ENCODE measurements at places on chromosomes 7 and 10. TPM values are rescaled to one million over a fixed set of nuclear protein-coding genes. Genes with fewer than 3 reads are reported as not detected.

DNA sequence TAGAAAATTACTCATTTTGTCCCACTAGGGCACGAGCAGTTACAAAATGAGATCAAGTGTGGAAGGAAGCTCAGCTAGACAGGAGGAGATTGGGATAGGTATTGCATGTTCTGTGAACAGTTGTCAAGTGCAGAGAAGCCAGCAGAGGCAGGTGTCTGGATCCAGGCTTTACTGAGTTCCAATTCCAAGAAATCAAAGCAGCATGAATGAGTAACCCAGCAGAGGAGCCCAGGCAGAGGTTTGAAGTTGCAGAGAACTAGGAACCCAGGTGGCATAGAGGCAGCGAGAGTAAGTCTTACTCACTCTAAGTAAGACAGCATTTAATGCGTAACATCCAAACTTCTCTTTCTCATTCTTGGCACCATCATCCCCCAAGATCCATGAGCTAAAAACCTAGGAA lies 11.8 kb downstream of the MRC1 start:
- no peak for DNase-seq

- DNase-seq: no peak
These were observed 56.1 kb upstream of the ADO start for GRCh38 chr10:62748386-62748785.

- DNase-seq: no peak
These were observed 140.3 kb upstream of the EFCAB10 start for GRCh38 chr7:105721571-105722104.

DNA sequence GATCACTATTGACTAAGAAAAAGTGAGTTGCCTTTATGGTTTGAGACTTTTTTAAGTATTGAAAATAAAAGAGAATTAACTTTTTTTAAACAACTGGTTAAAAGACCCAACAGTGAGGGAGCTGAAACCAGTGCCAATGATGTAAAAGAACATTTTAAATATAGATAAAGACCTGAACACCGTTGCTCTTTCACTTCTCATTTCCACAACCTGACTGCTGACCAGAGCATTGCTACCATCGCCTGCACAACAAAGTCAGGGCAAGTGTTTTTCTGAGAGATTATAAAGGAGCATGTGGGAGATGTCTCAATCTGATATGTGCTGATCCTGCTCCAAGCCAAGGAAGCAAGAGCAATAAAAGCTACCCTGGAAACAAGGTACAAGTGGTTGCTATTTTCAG lies 34.7 kb downstream of the IMMP2L start:
- no peak for DNase-seq

- no peak for DNase-seq
These were observed 134.2 kb downstream of the ITGB8 start for GRCh38 chr7:20464891-20465290.

GRCh38 chr7:22485189-22485588 lies 14.8 kb downstream of the STEAP1B start:
- no peak for DNase-seq

- peak; percentile 59 for DNase-seq
These were observed at the start of gene CAV1 for GRCh38 chr7:116524609-116525297. Gene CAV1 (plus strand): TSS chr7:116525036. CDS start chr7:116525063, 27 bp downstream.

DNA sequence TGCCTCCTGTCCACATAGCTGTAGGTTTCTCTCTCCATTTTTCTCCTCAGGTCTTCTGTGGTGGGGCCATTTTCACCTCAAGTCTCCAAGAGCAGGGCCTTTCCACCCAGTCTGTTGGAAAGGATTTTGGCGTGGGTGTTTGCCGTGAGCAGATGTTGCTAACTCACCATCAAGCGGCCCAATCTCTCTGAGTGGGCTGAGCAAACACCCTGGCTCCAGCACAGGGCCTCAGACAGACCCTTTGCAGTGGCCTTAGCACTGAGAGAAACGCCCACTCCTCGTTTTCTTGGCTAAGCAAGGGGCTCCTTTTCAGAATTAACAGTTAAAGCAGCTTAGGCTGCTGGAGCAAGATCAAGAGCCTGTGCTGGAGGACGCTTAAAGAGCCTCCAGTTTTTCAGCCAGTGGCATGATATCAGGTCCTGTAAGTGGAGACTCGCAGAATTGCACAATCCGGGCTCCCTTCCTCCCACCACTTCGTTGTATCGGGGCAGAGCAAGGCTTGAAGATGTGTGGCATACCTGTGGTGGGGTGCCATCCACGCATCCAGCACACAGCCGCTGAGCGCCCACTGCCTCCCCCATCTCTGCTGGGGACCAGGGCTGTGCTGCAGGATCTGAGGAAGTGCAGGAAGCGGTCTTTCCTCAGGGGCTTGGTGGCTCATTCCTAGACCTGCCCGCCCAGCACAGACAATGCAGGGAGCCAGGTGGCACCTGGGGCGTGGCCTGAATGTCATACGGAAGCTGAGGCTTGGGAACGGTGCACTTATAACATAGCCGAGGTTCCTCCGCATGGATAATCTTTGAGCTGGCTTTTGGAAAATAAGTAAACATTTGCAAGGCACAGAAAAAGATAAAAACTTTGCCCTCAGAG lies 142.7 kb downstream of the ADARB2 start:
- no peak for DNase-seq

Gene MLLT10
- 30.1 TPM for total RNA-seq

Gene IKZF1
- total RNA-seq: 3.9 TPM

Data from body of pancreas (tissue), 4 donors.